AG09319 (cell line): ENCODE measurements at places on chromosomes 16 and 17.

GRCh38 chr17:30363715-30364202 lies 15.0 kb upstream of the CPD start:
- DNase-seq, result no peak

DNA sequence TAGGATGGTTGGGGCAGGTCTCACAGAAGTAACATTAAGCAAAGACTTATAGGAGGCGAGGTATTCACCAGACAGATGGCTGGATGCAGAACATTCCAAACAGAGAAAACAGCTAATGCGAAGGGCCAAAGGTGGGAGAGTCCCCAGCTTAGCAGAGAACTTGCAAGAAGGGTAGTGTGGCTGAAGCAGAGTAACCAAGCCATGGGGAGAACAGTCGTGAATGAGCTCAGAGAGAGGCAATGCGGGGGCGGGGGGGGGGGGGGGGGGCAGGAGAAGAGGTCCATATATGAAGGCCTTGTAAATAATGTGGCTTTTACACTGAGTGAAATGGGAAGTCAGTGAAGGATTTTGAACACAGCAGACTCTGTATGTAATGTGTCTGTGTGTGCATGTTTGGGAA lies 81.3 kb downstream of the SMG6 start:
- no peak for DNase-seq

DNA sequence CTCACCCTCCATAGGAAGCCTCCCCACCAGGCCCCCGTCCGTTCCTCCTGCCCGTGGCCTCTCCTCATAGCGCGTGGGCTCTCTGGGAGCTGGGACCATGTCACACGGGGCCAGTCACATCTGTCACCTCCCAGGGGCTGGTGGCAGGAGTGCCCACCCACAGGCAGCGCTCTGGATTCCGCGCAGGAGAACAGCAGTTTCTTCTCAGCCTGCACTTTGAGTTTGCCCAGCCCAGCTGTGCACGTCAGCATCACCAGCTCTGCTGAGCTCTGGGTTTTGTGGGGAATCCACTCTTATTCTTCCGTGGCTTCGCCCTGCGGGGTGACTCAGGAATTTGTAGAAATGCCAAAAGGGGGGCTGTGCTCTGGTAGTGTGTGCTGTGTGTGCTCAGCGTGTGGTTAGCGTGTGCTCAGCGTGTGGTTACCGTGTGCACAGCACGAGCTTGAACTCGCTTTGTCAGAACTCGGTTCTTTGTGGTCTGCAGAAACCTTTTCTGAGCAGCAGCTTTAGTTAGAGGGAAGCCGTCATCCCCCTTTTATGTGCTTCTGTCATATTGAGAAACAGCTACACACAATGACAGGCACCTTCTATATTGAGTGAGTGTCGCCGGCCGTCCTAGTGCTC lies 3.2 kb downstream of the ACSF3 start:
- no peak for DNase-seq

DNA sequence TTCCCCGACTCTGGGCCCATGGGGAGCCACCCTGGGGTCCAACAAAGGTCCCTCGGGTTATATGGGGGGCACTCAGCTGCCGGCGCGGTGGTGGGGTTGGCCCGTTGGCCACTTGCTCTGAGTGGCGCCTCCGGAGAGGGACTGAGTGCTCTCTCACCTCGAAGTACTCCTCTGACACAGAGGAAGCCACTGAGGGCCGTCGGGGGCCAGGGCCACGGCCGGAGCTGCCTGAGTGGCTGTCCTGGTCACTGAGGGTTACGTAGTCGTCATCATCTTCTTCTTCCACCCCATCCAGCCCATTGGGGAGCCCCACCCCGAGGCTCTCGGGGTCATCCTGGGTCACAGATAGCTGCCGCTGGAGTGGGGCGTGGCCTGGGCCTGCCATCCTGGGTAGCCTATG lies 25.7 kb downstream of the SLC5A10 start:
- DNase-seq, result no peak

- no peak for DNase-seq
Observed at GRCh38 chr16:71623597-71623996, 2.4 kb upstream of the MARVELD3 start.

DNA sequence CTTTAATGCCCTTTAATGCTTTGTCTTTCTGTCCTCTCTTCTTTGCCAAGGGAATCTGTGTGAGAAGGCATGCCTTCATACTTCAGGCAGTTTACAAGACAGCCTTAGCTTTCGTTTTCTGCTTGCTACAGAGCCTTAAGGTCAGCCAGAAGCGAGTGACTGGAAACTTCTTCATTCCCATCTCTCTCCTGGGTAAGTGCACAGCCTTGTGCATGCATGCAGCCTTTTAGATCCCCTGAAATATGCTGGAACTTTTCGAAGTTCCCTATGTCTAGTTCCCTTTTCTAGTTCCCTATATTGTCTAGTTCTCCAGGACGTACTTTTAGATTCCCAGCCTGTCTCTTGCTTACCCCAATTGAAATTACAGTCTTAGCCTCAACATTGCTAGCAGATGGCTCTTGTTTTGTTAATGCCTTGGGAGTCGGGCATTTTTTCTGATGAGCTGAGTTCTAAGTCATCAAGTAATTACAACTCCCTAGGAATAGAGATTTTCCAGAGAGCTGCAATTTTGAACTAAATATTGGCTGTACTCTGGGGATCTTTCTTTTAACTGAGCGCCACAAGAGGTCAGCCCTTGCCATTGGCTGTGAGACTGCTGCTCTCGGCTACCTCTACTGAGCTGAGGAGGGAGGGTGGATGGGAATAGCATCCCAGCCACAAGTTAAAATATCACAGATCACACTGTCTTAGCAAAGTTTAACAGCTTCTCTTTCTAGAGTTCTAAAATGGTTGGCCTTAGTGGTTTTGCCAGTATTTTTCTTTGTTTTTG lies 22.7 kb upstream of the PPM1D start:
- DNase-seq, result no peak

- DNase-seq, result no peak
Observed at GRCh38 chr17:64096037-64096436, 33.9 kb downstream of the ERN1 start.

GRCh38 chr17:2730764-2731353 lies 18.6 kb downstream of the CCDC92B start:
- no peak for DNase-seq

GRCh38 chr16:68596266-68596665 lies 48.8 kb upstream of the CDH3 start:
- no peak for DNase-seq

- DNase-seq, result no peak
Observed at GRCh38 chr17:4600563-4600962, 16.2 kb downstream of the SMTNL2 start.

- no peak for DNase-seq
Observed at GRCh38 chr17:74063439-74063838, 140.0 kb upstream of the RPL38 start.

DNA sequence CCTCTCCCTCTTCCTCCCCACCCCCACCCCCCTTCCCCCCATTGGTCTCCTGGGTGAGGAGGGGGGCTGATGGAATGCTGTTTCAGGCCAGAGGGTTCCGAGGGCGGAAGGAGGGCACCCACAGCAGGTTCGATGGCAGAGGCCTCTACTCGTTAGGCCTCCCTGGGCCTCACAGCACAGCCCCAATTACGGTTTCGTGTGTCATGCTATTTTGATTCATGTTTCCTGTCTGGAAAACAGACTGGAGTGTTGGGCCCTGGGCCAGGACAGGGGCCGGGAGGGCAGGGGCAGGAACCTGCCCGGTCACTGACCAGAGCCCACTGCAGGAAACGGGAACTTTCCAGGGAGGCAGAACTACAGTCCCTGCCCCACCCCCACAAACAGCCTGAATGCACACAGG lies 138.2 kb downstream of the C16orf95 start:
- DNase-seq, result no peak

DNA sequence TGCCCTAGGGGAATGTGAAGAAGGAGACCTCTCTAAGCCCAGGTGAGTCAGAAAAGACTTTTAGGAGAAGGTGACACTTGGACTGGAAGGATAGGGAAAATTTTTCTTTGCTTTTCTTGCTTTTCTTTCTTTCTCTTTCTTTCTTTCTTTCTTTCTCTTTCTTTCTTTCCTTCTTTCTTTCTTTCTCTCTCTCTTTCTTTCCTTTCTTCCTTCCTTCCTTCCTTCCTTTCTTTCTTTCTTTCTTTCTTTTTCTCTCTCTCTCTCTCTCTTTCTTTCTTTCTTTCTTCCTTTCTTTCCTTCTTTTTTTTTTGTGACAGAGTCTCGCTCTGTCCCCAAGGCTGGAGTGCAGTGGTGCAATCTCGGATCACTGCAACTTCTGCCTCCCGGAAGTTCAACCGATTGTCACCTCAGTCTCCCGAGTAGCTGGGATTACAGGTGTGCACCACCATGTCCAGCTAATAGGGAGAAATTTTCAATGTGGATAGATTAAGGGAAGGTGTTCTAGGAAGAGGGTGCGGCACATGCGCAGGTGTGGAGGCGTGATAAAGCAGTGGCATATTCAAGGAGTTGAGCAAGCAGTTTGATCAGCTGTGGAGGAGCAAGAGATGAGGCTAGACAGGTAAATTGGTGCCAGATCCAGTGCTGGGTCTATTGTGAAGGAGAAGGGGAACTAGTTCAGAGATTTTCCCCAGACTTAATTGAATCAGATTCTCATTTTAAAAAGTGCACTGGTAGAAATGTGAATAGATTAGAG lies 40.4 kb downstream of the MMD start:
- DNase-seq, result no peak

DNA sequence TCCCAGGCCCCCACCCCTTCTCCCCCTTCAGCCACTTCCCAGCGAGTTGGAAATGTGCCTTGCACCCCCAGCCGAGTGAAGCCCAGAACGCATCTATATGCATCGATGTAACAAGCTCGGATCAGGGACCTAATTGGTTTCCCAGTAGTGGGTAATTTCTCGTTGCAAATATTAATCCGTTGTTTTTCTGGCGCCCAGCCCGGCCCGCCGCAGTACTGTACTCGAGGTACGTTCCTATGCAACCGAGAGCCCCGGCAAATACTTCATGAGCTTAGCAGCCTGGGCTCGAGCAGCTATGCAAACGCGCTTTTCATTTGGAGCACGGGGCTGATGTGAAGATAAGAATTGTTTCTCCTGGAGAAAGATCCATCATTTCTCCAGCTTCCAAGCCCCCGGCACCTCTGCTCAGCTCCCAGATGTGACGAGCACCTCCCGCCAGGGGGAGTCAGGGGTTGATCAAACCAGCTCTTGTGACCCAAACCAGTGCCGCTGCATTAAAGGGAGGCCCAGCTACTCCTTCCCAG lies 229.8 kb downstream of the KATNIP start:
- DNase-seq, result peak; percentile 10

DNA sequence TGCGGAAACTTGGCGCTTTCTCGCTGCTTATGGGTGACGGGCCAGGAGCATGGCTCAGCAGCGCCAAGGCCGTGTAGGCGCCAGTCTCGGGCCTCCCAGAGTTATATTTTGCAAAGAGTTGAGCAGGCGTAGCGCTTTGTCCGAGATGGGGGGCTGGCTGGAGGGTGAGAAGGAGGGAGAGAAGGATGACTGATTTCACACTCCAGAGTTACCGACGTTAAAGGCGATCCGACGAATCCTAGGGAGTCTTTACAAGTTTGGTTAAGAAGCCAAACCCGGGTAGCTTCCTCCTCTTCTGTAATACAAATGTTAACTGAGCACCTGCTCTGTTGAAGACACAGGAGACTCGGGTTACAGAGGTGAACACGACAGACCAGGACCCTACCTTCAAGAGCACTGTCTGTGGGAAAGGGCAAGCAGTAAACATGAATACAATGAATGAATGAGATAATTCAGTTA lies 782 bp downstream of the POLR2A start:
- DNase-seq, result no peak

DNA sequence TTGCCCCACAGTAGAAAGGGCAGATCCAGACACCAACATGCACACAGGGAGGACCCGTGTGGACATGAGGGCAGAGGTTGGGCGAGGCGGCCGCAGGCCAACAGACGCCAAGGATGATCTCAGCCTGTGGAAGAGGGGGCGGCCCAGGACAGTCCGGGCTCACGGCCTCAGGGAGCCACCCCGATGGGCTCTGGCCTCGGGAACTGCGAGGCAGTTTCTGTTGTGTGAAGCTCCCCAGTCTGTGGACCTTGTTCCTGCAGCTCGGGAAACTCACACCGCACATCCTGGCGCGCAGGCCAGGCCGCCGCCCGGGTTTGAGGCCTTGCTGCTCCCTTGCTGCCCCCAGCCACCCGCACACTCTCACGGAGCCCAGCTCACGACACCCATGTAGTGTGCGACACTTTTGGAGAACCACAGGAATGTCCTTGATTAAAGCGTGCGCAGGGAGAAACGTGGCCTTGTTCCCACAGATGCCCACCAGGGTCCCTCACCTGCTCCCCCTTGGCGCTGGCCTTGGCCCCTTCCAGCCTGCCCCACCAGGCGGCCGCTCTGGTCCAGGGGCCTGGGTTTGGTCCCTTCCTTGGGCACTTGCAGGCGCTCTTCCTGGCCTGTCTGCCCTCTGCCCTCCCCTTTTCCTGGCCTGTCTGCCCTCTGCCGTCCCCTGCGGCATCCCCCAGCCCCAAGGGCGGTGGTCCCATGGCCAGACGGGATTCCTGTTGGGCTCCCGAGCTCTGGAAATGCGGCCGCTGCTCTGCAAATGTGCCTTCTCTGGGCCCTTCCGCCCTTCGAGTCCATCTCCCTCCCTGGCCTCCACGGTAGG lies 9.3 kb upstream of the SLC38A10 start:
- no peak for DNase-seq

- DNase-seq, result no peak
Observed at GRCh38 chr16:28062261-28062846, 1.2 kb downstream of the GSG1L start.

DNA sequence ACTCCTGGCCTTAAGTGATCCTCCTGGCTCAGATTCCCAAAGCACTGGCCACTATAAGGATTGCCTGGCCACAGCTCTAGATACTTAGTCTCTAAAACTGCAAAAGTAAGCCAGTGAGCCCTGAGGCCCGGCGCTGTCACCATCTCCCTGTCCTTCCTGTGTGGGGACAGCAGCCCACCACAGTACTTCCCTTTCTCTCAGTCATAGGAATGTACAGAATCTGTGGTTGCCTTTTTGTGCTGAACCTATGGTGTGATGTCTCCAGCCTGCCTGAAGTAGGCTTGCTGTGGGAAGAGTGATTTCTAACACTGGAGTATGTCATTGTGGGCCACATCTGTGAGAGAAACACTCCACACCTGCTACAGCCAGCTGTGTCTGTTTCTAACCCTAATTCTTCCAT lies 24.7 kb downstream of the NTAN1 start:
- no peak for DNase-seq

- no peak for DNase-seq
Observed at GRCh38 chr17:78168242-78168902, at the start of gene SYNGR2. Gene SYNGR2, plus strand, starts transcription at chr17:78168581. Its CDS starts 36 bp downstream, at chr17:78168617.

- DNase-seq, result no peak
Observed at GRCh38 chr17:61325382-61326073, 74.1 kb upstream of the TBX2 start.

DNA sequence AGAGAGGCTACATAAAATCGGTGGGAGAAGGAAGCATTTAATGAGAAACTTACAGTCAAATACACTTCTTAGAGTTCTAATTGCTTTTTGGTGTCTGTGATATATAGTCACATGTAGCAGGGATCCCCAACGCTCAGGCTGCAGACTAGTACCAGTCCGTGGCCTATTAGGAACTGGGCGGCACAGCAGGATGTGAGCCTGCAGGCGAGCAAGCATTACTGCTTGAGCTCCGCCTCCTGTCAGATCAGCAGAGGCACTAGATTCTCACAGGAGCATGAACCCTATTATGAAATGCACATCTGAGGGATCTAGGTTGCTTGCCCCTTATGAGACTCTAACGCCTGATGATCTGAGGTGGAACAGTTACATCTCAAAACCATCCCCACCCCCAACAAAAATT lies 158.5 kb downstream of the TANC2 start:
- DNase-seq, result no peak
